ENCODE measurements at places on chromosomes 11 and 22.

DNA sequence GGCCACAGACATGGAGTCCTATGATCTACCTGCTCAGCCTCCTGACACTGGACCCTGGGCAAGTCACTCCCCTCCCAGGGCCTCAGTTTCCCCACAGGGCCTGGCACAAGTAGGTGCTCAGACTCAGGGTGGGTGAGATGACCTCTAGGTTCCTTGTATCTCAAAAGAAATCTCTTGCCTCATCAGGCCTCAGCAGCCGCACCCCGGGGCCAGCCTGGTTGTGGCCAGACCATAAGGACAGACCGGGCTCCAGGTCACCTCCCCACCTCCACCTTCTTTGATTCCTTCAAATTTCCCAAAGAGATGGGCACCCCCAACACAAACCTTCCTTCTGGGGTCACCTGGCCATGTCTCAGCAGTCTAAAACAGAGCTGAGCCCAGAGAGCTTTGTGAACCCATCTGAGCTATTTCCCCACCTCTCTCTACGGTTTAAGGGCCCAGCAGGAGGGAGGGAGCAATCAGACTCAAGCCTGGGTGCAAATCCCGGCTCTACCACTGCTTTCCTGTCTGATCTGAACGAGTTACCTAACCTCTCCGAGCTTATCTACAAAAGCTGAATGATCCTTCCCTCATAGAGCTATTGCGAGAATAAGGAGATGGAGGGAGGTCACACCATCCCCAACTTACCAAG, 2.5 kb upstream of the APOL4 start:
- no peak for DNase-seq

DNA sequence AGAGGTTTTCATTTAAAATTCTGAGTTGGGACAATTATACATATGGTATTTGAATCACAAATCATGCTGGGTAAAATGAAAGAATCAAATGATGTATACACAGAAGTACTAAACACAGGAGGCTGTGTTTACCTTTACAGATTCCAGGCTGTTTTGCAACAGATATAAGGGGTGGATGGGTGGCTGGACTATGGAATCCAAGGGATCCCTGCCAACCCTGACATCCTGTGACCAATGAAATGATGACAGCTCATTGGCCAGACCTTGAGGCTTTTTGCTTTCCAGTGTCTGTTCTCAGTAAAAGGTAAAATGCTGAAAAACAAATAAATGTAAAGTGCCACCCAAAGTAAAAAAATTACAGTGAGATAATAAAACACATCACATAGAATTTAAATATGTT, 3.3 kb upstream of the DDI1 start:
- peak; percentile 33 for DNase-seq

GRCh38 chr11:86208572-86208971, 36.0 kb upstream of the EED start:
- no peak for DNase-seq

DNA sequence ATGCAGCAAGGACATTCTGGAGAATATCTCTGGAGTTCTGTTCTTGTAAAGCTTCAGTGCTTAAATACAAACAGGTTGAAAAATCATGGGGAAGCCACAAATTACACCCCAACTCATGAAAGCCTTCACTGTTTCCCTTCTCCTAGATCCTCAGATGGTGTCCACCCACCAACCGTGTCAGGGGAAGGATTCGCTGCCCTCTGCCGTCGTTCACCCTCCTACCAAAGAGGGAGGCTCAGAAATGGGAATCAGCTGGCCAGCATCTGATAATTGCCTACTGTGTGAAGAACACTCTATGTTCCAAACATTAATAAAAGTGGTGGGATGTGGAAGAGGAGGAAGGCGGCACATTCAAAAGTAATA, 7.4 kb upstream of the HEPACAM start:
- DNase-seq = no peak

- no peak for DNase-seq
Measured at GRCh38 chr11:61256710-61257482, 15.9 kb downstream of the PGA5 start.

GRCh38 chr11:98564881-98565280, 455.9 kb upstream of the CNTN5 start:
- DNase-seq = no peak

DNA sequence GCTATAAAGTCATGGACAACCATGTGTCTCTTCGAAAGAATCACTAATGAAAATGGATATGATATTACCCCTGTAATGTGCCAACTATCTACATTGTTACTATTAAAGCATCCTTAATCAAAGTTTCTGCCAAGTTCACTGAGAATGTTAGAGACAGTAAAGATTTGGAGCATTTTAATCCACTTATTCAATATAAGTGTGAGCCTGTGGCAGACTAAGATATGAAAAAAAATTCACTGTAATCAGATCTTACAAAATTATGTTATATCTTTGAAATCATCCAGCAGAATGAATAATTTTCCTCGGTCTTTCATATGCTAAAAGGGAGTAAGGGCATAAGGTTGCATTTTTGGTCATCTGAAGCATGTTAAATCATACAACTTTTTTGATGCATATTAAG, 49.9 kb downstream of the MAML2 start:
- no peak for DNase-seq
